B cell (primary cell): ENCODE measurements at places on chromosomes 1 and 21. TPM values are rescaled to one million over a fixed set of nuclear protein-coding genes. Genes with fewer than 3 reads are reported as not detected.
A peak's percentile ranks its signal among the peaks of the same experiment; 100 is the strongest.

GRCh38 chr21:45523411-45524101 is 18.7 kb downstream of the SLC19A1 start:
- H3K27me3 ChIP-seq = no peaks in the 10 kb centered on the region
- no peak overlapping the region for H3K27ac ChIP-seq
- H3K4me1 ChIP-seq = no peaks in the 10 kb centered on the region
- DNase-seq = no peak
- no peak overlapping the region for H3K4me3 ChIP-seq

- no peaks in the 10 kb centered on the region for H3K27me3 ChIP-seq
- DNase-seq = no peak
- H3K4me3 ChIP-seq = no peak overlapping the region
- H3K36me3 ChIP-seq = no peaks in the 10 kb centered on the region
- H3K4me1 ChIP-seq = no peaks in the 10 kb centered on the region
Measured at GRCh38 chr1:215416497-215416896, 150.6 kb upstream of the KCTD3 start.

GRCh38 chr1:22490309-22490708 is 38.7 kb downstream of the ZBTB40 start:
- H3K27me3 ChIP-seq = no peaks in the 10 kb centered on the region
- H3K4me3 ChIP-seq = no peak overlapping the region
- H3K4me1 ChIP-seq = no peaks in the 10 kb centered on the region
- H3K36me3 ChIP-seq = peaks cover 22% of the 10 kb centered on the region

- DNase-seq = no peak
- H3K27ac ChIP-seq = no peak overlapping the region
- no peak overlapping the region for H3K4me3 ChIP-seq
- H3K4me1 ChIP-seq = peaks cover 3% of the 10 kb centered on the region
- no peaks in the 10 kb centered on the region for H3K27me3 ChIP-seq
- H3K36me3 ChIP-seq = no peaks in the 10 kb centered on the region
Measured at GRCh38 chr1:81304187-81304586, 496.5 kb upstream of the ADGRL2 start.

DNA sequence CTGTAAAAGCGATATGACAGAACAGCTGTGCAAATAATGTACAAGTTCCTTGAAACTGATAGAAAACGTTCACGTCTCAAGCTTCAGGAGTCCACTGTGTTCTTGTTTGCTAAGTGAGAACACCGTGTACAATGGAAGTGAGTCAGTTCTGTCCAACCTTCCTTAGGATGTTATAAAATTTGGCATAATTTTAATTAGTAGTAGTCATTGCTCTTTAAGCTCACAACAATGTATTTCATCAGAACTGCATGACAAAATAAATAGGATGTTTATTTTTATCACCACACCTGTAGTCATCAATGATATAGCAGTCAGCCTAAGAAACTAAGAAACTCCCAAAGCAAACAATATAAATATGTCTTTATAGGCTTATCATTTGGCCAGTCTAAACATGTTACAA is 53.0 kb downstream of the RGS2 start:
- no peaks in the 10 kb centered on the region for H3K36me3 ChIP-seq
- no peak overlapping the region for H3K27ac ChIP-seq
- no peaks in the 10 kb centered on the region for H3K4me1 ChIP-seq

- DNase-seq = peak; percentile 30
- peak overlapping the region; percentile 11 for H3K27ac ChIP-seq
- H3K27me3 ChIP-seq = no peaks in the 10 kb centered on the region
- no peak overlapping the region for H3K4me3 ChIP-seq
- peaks cover 60% of the 10 kb centered on the region for H3K36me3 ChIP-seq
Measured at GRCh38 chr1:150813028-150813707, 5.1 kb upstream of the CTSK start.

- no peaks in the 10 kb centered on the region for H3K4me1 ChIP-seq
- no peaks in the 10 kb centered on the region for H3K27me3 ChIP-seq
- no peak for DNase-seq
- no peaks in the 10 kb centered on the region for H3K36me3 ChIP-seq
Measured at GRCh38 chr21:22885079-22885478, 1886.9 kb downstream of the NCAM2 start.

- H3K27ac ChIP-seq = no peak overlapping the region
- no peak for DNase-seq
- H3K36me3 ChIP-seq = no peaks in the 10 kb centered on the region
- no peaks in the 10 kb centered on the region for H3K27me3 ChIP-seq
Measured at GRCh38 chr1:68204977-68205630, 27.2 kb downstream of the WLS start.

GRCh38 chr1:150577557-150578271 is 1.7 kb downstream of the MCL1 start:
- H3K36me3 ChIP-seq = peaks cover 63% of the 10 kb centered on the region
- H3K27me3 ChIP-seq = no peaks in the 10 kb centered on the region
- peak; percentile 32 for DNase-seq
- peak overlapping the region; percentile 97 for H3K27ac ChIP-seq
- H3K4me1 ChIP-seq = peaks cover 44% of the 10 kb centered on the region

DNA sequence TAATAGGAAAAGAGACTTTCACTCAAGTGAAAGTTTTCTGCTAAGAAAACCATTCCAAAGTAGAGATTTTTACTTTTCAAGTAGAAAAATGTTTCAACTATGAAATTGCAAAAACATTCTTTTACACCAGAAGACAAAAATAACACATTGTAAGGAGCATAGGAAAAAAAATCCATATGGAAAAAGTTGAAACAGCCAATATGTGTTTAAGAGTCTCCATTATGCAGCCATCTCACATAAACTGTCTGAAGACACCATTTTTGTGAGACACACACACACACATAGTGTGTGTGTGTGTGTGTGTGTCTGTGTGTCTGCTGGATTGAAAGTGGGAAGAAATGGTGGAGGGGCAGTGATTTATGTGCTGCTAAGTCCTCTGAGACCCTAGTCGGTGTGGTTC is 162.1 kb downstream of the HHAT start:
- no peak overlapping the region for H3K4me3 ChIP-seq
- H3K27ac ChIP-seq = no peak overlapping the region
- H3K27me3 ChIP-seq = no peaks in the 10 kb centered on the region

GRCh38 chr1:151130987-151131586 is 15.3 kb downstream of the SEMA6C start:
- H3K4me1 ChIP-seq = peaks cover 6% of the 10 kb centered on the region
- peak; percentile 89 for DNase-seq
- H3K36me3 ChIP-seq = no peaks in the 10 kb centered on the region
- H3K27me3 ChIP-seq = no peaks in the 10 kb centered on the region
- no peak overlapping the region for H3K4me3 ChIP-seq

GRCh38 chr1:111441573-111442192 is 7.4 kb downstream of the WDR77 start:
- no peak overlapping the region for H3K4me3 ChIP-seq
- peaks cover 4% of the 10 kb centered on the region for H3K4me1 ChIP-seq
- peaks cover 2% of the 10 kb centered on the region for H3K36me3 ChIP-seq
- no peaks in the 10 kb centered on the region for H3K27me3 ChIP-seq
- peak; percentile 79 for DNase-seq

- H3K36me3 ChIP-seq = no peaks in the 10 kb centered on the region
- H3K27me3 ChIP-seq = no peaks in the 10 kb centered on the region
- H3K4me3 ChIP-seq = no peak overlapping the region
- DNase-seq = no peak
Measured at GRCh38 chr1:228919914-228920313, 184.6 kb downstream of the RHOU start.

DNA sequence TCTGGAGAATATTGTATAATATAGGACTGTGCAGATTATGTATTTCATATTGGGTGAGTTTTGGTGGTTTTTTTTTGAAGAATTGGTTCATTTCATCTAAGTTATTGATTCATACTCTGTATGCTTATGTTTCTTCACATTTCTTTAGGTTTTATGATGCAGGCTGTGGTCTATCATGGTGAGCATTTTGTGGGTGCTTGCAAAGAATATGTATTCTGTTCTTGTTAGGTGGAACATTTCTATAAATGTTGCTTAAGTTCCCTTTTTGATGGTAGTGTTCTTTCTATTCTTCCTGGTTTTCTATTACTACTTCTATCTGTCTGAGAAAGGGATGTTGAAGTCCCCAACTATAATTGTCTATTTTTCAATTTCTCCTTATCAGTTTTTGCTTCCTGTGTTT is 42.6 kb downstream of the PKN2 start:
- peaks cover 7% of the 10 kb centered on the region for H3K36me3 ChIP-seq
- H3K4me1 ChIP-seq = peaks cover 6% of the 10 kb centered on the region
- no peak for DNase-seq
- H3K27me3 ChIP-seq = no peaks in the 10 kb centered on the region
- H3K4me3 ChIP-seq = no peak overlapping the region

- no peaks in the 10 kb centered on the region for H3K4me1 ChIP-seq
- no peak overlapping the region for H3K27ac ChIP-seq
- no peak overlapping the region for H3K4me3 ChIP-seq
- no peak for DNase-seq
Measured at GRCh38 chr1:9833632-9834031, 9.9 kb upstream of the CLSTN1 start.

- DNase-seq = no peak
- no peak overlapping the region for H3K27ac ChIP-seq
- no peaks in the 10 kb centered on the region for H3K27me3 ChIP-seq
- no peak overlapping the region for H3K4me3 ChIP-seq
Measured at GRCh38 chr1:36950604-36951291, 83.6 kb downstream of the GRIK3 start.

DNA sequence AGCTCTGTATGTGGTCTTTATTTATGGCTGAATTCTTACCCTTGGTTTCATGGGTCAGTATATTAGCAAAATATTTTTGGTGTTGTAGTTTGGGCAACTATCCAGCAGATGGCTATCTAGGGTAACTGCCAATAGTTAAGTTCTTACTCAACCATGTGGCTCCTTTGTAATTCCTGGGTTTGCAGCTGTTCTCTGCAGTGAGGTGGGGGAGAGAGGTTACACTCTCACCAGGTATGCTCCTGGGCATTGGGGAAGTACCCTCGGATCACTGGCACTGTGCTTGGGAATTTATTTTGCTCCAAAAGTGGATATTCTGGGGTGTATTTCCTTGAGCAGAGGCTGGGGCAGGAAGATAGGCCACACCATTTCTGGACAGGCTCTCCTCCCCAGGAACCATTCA is 436.7 kb upstream of the TMPRSS15 start:
- H3K4me3 ChIP-seq = no peak overlapping the region
- DNase-seq = peak; percentile 7
- H3K27me3 ChIP-seq = no peaks in the 10 kb centered on the region
- H3K36me3 ChIP-seq = no peaks in the 10 kb centered on the region

GRCh38 chr1:243269461-243269801 is 13.6 kb downstream of the SDCCAG8 start:
- peak; percentile 54 for DNase-seq
- no peaks in the 10 kb centered on the region for H3K27me3 ChIP-seq
- H3K27ac ChIP-seq = no peak overlapping the region
- peaks cover 3% of the 10 kb centered on the region for H3K36me3 ChIP-seq

- H3K36me3 ChIP-seq = no peaks in the 10 kb centered on the region
- H3K4me1 ChIP-seq = no peaks in the 10 kb centered on the region
- no peaks in the 10 kb centered on the region for H3K27me3 ChIP-seq
Measured at GRCh38 chr21:17066006-17066405, 446.8 kb upstream of the CXADR start.

GRCh38 chr1:198167436-198167934 is 10.7 kb downstream of the NEK7 start:
- DNase-seq = peak; percentile 50
- H3K36me3 ChIP-seq = no peaks in the 10 kb centered on the region

DNA sequence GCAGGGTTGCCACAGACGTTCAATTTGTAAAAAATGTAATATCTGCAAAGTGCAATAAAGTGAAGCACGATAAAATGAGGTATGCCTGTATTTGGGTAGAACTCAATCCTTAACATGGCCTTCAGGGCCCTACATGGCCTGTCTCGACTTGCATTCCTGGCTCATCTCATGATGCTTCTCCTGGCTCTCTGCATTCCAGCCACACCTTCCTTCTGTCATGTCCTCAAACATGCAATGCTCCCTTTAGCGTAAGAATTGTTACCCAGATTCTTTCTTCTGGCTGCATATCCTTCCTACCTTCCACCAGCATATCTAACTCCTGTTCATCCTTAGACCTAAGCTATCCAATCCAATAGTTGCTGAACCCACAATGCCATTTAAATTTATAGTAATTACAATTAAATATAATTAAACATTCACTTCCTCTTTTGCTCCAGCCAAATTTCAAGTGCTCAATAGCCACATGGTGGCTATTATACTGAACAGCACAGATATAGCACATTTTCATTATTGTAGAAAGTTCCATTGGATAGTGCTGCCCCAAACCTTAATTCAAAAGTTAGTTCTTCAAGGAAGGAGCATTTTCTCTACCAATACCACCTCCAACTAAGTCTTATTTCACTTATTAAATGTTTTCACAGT is 32.6 kb downstream of the FGGY start:
- no peaks in the 10 kb centered on the region for H3K4me1 ChIP-seq
- no peaks in the 10 kb centered on the region for H3K27me3 ChIP-seq
- peaks cover 1% of the 10 kb centered on the region for H3K36me3 ChIP-seq
- no peak for DNase-seq

The MPL gene
- total RNA-seq = not detected in 2 replicates

The ESPN gene
- total RNA-seq = 0.25 TPM in 1 of 2 replicates, not detected in the other

The C1QB gene
- total RNA-seq = not detected in 2 replicates

The TGFB2 gene
- total RNA-seq = 0.32 and 0.76 TPM in 2 replicates

The PTPN14 gene
- not detected in 2 replicates for total RNA-seq

The PGLYRP3 gene
- not detected in 2 replicates for total RNA-seq

The CNR2 gene
- 45.6 and 47.4 TPM in 2 replicates for total RNA-seq

The KISS1 gene
- not detected in 2 replicates for total RNA-seq

The LCA5L gene
- 0.39 and 0.62 TPM in 2 replicates for total RNA-seq
